ENCODE measurements at places on chromosomes 2 and 18. TPM values are rescaled to one million over a fixed set of nuclear protein-coding genes. Genes with fewer than 3 reads are reported as not detected.

CRYGD gene
- 0.69 TPM for total RNA-seq

GRCh38 chr2:26290001-26290400 is 45.3 kb downstream of the HADHB start:
- DNase-seq: no peak
- H3K27ac ChIP-seq: no peak overlapping the region
- H3K27me3 ChIP-seq: no peaks in the 10 kb centered on the region
- no peak overlapping the region for H3K4me3 ChIP-seq
- peaks cover 33% of the 10 kb centered on the region for H3K36me3 ChIP-seq

- no peak overlapping the region for H3K27ac ChIP-seq
- no peaks in the 10 kb centered on the region for H3K36me3 ChIP-seq
- no peak overlapping the region for H3K4me3 ChIP-seq
- no peaks in the 10 kb centered on the region for H3K27me3 ChIP-seq
- no peak for DNase-seq
These were observed 7.5 kb downstream of the ZNF519 start for GRCh38 chr18:14124689-14125088.

DNA sequence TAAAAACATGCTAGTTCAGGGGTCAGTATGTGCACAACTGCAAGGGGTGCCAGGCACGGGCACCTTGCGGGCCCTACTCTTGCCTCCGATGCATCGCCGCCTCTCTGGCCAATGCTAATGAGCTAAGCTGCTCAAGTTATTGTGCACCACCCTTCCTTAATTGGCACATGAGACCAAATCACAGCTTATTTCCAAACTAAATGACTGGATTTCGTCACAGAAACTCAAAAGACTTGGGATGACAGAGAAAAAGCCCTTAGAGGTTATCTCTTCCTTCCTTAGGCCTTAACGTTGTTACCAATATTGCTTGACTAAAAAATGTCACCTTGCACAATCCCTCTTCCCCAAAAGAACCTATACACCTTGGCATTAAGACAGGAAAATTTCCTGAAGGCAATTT is 7.7 kb downstream of the RNF149 start:
- peaks cover 98% of the 10 kb centered on the region for H3K4me1 ChIP-seq
- H3K27me3 ChIP-seq: no peaks in the 10 kb centered on the region
- H3K36me3 ChIP-seq: peaks cover 18% of the 10 kb centered on the region
- H3K4me3 ChIP-seq: peak overlapping the region; percentile 48
- DNase-seq: no peak

DNA sequence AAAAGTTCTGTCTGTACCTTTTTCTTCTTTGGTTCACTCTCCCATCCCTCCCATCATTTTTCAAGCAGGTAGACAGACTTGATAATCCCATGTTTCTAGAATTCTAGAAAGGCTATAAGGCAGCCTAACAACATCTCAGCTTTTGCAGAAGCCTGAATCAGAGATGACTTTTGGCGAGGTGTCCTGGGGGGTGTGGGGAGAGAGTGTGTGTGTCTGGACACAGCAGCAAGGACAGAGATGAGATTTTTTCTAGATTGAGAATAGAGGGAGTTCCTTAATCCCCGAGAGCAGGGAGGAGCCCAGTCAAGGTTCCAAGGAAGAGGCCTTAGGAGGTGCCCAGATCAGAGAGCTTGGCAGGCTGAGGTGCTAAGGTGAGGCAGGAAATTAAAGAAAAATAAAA is 22.0 kb upstream of the LAPTM4A start:
- H3K4me1 ChIP-seq: no peaks in the 10 kb centered on the region
- H3K4me3 ChIP-seq: no peak overlapping the region
- no peaks in the 10 kb centered on the region for H3K36me3 ChIP-seq
- no peak for DNase-seq
- H3K27ac ChIP-seq: no peak overlapping the region
- no peaks in the 10 kb centered on the region for H3K27me3 ChIP-seq

- peaks cover 15% of the 10 kb centered on the region for H3K4me1 ChIP-seq
- H3K4me3 ChIP-seq: peak overlapping the region; percentile 80
- no peaks in the 10 kb centered on the region for H3K27me3 ChIP-seq
- DNase-seq: peak; percentile 77
These were observed 129.7 kb downstream of the PHLPP1 start for GRCh38 chr18:62844850-62845643.

Measured in CD4-positive, CD25-positive, alpha-beta regulatory T cell (primary cell).